ENCODE measurements at places on chromosomes 2 and 18. TPM values are rescaled to one million over a fixed set of nuclear protein-coding genes. Genes with fewer than 3 reads are reported as not detected.

The IL1A gene
- total RNA-seq, result 0.11 TPM

The NFATC1 gene
- total RNA-seq, result 5.9 TPM

The SH3RF3 gene
- total RNA-seq, result 11.7 TPM

DNA sequence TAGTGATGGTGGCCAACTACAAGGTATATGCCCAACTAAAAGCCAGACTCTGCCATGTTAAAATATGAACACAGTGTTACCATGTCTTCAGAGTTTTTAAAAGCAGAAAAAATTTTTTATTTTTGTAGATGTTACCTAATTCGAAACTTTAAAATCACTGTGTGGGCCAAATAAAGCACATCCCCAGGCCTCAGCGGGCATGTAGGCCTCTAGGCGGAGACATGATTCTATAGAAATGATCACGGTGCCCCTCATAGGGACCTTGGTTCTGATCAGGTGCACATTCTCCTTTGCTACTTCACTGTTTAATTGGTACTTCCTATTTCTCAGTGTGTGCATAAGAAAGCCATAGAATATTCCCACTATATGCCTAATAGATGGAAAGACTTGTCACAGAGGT is 349.2 kb downstream of the XIRP2 start:
- H3K36me3 ChIP-seq, result no peaks in the 10 kb centered on the region
- H3K27me3 ChIP-seq, result no peaks in the 10 kb centered on the region
- no peak overlapping the region for H3K27ac ChIP-seq

DNA sequence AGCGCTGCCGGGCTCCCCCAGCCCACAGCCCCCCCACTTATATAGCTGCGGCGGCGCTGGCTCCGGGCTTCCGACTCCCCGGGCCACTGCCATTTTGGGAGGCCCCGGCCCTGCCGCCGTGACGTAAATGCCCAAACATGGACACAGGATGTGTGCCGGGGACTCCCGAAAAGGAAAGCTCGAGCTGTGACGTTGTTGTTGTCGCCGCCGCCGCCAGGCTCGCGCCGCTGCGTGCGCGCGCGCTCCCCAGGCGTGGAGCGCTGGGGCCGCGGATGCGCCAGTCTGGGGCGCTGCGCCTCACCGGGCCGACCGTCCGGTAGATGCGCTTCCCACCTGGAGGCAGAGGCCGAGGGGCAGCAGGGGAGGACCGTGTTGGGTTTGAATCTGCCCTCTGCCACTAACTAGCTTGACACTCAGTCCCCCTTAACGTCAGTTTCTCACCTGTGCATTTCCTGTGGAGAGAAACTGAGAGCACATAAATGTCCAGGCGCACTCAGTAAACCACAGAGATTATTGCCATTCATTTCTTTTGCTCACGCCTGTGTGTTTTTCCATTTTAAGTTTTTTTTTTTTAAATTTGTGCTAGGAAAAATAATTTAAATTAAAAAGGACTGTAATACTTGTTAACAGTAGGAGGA is at the start of gene EGR4:
Gene EGR4 (minus strand): TSS at position 15 of the 638 bp plus-strand sequence. CDS start 231 bp downstream, outside the sequence.
- H3K4me3 ChIP-seq, result peak within 1 kb of the TSS; percentile 59
- H3K36me3 ChIP-seq, result no peaks in the 10 kb centered on the region
- H3K4me1 ChIP-seq, result no peaks in the 10 kb centered on the region
- no peak within 1 kb of the TSS for H3K27ac ChIP-seq
- peak; percentile 52 for DNase-seq

Measured in PC-3 (cell line).